Stimulated activated CD4-positive, alpha-beta T cell treated with anti-CD3 and anti-CD28 coated beads, TNF-alpha, amount 100 ng/mL, for 1 hour (primary cell): ENCODE measurements at places on chromosomes 5 and 9.

DNA sequence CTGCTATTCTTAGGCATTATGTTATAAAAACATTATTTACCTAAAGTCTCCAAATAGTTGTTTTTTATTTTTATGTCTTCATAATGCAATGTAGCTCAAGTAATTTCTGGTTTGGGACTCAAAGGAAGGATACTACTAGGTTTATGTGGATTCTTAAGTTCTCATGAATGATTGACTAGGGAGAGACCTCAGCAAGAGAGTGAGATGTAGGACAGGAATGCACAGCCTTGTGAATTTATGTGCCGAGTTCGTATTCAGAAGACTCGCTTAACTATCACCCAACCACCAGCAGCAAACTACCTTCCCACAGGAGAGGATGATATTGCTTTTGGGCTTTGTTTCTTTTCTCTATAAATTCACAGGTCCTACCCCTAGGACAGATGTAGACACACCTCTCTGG is 282.9 kb downstream of the ARHGEF28 start:
- DNase-seq: no peak

- DNase-seq: no peak
Observed at GRCh38 chr5:40497573-40497972, 182.1 kb upstream of the PTGER4 start.

DNA sequence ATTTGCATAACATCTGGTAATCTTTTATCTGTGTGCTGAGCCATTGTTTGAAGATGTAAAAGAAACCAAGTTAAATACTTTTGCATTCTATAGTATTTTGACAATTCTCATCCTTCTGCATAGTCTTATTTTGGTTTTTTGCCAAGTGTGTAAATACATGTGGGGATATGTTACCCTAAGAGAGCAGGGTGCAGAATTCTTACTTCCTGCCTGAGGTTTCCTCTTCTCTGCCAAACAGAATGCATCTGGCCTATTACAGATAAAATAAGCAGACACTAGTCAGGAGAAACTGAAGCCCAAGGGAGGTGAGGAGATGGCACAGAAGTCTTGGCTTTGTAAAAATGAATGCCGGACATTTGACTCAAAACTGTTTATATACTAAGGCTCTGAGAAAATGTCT is 462.1 kb downstream of the TMEM38B start:
- DNase-seq: no peak

- DNase-seq: no peak
Observed at GRCh38 chr5:79011869-79012268, 26.8 kb upstream of the ARSB start.

DNA sequence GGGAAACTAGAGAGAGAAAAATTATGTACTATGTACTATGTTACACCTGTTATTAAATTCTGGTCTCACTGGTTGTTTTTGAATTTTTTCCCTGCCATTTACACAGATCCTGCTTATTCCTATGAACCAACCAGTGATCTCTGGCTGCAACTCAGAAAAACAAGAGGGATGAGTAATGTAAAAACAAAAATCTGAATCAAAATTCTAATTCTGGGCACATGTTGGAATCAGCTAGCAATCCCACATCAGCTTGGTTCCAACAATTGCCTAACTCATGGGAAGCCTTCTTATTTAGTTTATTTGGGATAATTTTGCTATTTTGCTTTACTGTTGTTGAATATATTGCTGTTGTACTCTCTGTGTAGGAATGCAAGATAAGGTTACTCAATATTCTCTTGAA is 78.3 kb downstream of the PLK2 start:
- DNase-seq: no peak

GRCh38 chr9:114317665-114318357 is 5.1 kb upstream of the ORM1 start:
- no peak for DNase-seq

GRCh38 chr9:93089024-93089423 is 7.0 kb upstream of the CARD19 start:
- DNase-seq: no peak

GRCh38 chr5:158591301-158591863 is 508.3 kb downstream of the EBF1 start:
- DNase-seq: no peak

DNA sequence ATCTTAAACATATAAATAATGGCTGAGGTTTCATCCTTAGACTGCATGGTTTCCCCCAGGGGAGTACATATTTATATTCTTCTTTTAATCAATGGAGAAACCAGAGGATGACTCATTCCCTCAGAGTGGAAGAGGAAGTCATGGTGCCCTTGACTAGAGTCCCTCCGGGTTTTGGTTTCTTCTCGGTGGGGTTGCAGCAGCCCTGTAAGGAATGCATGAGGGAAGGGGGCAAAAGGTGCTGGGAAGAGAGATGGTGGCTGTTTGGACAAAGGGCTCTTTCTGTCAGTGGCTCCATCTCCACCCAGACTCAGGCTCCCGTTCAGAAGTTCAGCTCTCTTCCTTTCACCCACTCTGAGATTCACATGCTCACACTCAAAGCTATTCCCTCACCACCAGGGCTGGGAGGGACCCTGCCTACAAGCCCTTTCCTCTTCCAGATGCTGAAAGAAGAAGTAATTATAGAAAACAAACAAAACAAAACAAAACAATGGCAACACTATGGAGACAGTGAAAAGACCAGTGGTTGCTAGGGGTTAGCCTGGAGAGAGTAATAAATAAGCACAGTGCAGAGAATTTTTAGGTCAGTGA is 129.8 kb upstream of the IL12B start:
- DNase-seq: no peak

GRCh38 chr5:173435447-173435846 is 107.2 kb upstream of the STC2 start:
- no peak for DNase-seq

DNA sequence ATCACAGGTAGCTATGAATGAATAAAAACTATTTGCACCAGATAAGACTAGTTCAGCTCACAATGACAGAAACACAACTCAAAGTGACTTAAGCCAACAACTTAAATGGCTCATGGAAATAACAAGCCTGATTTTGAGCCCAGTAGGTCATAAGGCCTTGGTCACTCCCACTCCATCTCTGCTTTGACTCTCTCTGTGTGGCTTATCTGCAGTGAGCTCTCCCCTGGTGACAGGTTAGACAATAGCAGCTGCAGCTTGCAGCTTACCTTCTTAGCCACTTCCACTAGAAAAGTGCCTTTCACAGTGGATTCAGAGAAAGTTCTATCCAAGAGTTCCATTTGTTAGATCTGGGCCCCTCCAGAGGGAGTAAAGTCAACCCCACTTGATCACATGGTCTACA is 315.7 kb downstream of the RAB3C start:
- DNase-seq: no peak

DNA sequence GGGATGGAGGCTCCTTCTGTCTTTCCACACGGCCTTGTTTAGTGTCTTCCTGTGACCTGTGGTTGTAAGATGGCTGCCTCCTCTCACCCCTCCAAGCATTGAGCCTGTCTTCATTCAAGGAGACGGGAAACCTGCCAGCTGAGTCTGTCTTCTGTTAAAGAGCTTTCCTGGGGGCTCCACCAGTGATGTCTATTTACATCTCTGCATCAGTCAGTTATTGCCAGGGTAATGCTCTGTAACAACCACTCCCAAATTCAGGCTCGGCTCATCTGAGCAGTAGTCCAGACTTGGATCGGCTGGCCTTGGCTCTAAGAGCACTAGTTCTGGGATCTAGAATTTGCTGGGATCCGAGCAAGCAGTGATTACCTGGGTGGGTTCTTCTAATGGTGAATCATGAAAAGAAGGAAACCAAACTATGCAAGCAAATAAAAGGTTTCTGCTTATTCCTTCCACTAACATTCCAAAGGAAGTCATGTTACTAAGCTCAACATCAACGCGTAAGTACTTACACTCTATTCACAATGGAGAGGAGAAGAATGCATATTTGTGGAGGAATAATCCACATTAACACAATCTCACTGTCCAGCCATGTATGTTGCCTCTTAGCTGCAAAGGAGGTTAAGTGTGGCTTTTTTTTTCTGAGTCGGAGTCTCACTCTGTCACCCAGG is 61.7 kb downstream of the GALNT12 start:
- DNase-seq: no peak

DNA sequence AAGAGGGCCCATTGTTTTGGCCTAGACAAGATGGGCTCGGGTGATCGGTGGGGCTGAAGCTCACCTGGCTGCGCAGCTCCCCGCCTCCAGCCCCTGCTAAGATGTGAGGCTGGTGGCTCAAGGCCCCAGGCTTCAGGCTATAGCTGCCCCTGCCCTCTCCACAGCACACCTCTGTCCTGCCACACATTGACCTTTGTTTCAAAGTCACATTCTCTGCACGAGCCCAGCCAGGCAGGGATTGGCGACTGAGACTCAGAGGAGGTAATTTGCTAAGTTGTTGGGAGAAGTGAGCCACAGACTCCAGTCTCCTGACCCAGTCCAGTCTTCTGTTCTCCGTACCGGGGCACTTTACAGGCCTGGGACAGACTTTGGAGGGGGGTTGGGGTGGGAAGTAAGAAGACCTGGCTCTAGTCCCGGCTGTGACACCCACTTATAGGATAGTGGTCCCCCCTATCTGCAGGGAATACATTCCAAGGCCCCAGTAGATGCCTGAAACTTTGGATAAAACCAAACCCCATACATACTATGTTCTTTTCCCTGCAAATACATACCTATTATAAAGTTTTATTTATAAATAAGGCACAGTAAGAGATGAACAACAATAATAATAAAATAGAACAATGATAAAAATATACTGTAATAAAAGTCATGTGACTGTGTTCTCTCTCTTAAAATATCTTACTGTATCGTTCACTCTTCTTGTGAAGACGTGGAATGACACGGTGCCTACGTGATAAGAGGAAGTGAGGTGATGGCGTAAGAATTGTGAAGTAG is 13.3 kb downstream of the PDGFRB start:
- no peak for DNase-seq

- no peak for DNase-seq
Observed at GRCh38 chr9:105608721-105609598, 51.0 kb downstream of the FKTN start.

DNA sequence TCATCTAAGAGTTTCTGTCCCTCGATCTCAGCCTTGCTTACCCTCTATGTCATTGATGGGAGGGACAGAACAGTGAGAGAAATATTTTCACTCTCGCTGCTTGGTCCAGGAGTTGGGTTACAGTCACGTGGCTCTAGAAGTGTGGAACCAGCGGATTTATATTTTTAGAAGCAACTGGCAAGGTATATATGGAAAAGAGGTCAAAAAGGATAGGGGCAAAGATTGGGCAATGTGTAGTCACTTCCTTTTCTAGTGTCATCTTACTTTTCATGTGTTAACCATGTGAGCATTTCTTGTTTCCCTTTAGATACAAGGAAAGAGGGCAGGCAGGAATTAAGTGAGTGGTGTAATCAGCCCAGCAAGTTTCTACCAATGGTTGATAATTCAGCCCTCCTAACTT is 111.5 kb upstream of the ZNF366 start:
- no peak for DNase-seq

DNA sequence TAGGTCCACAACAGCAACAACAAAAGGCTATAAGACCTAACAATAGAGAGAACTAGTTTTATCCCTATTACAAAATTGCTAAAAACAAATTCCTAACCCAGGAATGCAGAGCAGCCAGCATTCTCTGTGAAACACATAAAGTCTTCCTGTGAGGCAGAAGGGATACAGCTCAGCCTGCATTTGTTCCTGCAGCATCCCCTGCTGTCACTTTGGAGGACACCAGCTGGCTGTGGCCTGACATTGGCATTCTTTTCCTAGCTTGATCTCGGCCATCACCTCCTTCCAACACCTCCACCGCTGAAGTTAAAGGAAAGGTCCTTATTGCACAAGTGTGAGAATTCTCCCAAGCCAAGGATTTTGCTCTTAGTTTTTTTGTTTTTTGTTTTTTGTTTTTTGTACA is 186.1 kb downstream of the SNCAIP start:
- no peak for DNase-seq

DNA sequence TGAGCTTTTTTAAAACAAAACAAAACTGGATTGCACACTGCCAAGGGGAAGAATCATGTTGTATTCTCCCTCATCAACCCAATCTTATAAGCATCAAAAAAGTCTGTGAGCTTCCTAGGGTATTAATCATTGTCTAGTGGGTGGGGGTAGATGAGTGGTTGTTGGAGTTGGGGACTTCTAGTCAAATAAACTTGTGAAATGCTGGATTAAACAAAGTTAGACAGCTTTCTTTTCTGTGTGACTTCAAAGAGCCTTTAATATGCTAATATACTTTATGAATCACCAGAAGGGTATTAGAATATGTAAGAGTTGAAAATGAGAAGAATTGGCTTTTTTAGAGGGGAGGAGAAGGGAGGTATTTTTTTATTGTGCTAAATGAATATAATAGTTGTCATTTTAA is 87.7 kb downstream of the GALNT10 start:
- no peak for DNase-seq

- DNase-seq: no peak
Observed at GRCh38 chr5:1495525-1495897, 28.2 kb downstream of the LPCAT1 start.

DNA sequence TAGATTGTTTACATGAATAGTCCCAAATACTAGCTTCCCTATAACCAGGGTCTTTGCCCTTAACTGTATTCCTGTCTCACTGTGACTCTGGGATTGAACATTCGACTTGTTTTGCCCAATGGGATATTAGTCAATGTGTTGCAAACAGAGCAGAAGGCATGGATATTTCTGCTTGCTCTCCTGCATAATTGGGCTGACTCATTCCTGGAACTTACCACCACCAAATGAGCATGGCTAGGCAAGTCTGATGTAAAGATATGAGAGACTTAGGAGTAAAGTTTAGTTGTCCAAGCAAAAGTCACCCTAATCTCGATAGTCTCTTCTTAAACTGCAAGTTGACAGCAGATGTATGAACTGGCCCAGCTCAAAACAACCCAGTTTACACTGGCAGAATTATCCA is 273.5 kb upstream of the CCNG1 start:
- DNase-seq: no peak

- no peak for DNase-seq
Observed at GRCh38 chr5:146794326-146795029, 84.1 kb downstream of the PPP2R2B start.

DNA sequence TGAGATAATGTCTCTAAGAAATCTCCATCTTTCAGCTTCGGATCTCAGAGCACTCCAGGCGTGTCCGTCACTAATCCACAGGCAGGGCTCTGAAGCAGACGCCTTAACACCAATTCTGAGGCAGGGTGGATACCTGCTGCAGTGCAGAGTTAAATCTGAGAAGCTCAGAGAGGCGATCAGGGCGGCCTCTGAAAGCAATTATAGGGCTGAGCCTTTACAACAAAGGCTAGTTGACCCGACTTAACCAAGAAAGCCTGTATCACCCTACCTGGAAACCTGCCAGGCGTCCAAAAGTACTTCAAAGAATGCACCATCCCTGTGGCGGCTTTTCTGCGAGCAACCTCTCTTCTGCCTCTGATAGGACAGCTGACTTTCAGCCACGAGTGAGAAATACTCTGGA is 134.8 kb upstream of the MSX2 start:
- DNase-seq: no peak

- no peak for DNase-seq
Observed at GRCh38 chr9:79213417-79214125, 358.2 kb upstream of the TLE4 start.

DNA sequence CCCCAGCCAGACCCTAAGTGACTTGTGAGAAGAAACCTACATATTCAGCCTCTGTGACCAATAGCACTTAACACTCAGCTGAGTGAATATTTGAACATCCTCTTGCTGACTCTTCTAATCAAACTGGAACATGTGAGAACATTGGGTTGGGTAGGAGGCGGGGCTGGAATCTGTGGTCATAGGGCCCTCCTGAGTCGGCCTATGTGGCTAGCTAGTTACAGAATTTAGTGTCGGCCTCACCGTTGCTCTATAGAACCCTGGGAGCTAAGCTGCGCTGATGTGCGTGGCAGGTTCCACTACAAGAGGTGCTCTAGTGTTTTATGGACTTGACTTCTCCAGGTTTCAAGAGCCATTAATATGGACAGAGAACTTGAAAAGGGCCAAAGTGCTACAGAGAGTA is 138.8 kb downstream of the DROSHA start:
- no peak for DNase-seq

GRCh38 chr5:85646641-85647040 is 971.1 kb upstream of the COX7C start:
- no peak for DNase-seq
